ENCODE measurements at places on chromosomes 7 and 10. TPM values are rescaled to one million over a fixed set of nuclear protein-coding genes. Genes with fewer than 3 reads are reported as not detected.

The SLC29A3 gene
- 7.8 TPM for total RNA-seq

The MUC3A gene
- 6.3 TPM for total RNA-seq

The JCAD gene
- total RNA-seq: 0.32 TPM

The EIF5AL1 gene
- 0.61 TPM for total RNA-seq

The VWA2 gene
- total RNA-seq: not detected

The ITGB8 gene
- 19.0 TPM for total RNA-seq

The WEE2 gene
- not detected for total RNA-seq

The NPY gene
- total RNA-seq: not detected

The OPN1SW gene
- total RNA-seq: not detected

The TMEM196 gene
- total RNA-seq: 3.6 TPM

The MCM10 gene
- total RNA-seq: 5.0 TPM

The UBE3C gene
- total RNA-seq: 52.5 TPM

The CAMK1D gene
- total RNA-seq: 29.8 TPM

The JAZF1 gene
- 14.1 TPM for total RNA-seq

The COL13A1 gene
- total RNA-seq: 8.5 TPM

The LRRC18 gene
- not detected for total RNA-seq

The SLC39A12 gene
- total RNA-seq: not detected

The DEPP1 gene
- 13.6 TPM for total RNA-seq

The CCL24 gene
- not detected for total RNA-seq

The NSUN5 gene
- 37.5 TPM for total RNA-seq

The KCP gene
- 2.2 TPM for total RNA-seq
